Muscle of leg (tissue), 16 donors: ENCODE measurements at places on chromosomes 6 and 20. TPM values are rescaled to one million over a fixed set of nuclear protein-coding genes. Genes with fewer than 3 reads are reported as not detected.

DNA sequence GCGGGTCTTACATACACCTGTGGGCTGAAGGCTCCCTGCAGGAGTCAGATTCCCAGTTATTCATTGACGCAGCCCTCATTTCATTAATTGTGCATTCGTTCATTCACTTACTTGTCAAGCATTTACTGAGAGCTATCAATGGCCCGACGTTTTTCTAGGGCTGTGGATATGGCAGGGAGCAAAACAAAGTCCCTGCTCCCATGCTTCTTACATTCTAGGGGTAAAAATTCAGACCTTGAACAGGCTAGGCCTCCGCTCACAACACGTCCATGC is 369 bp upstream of the NSFL1C start:
- no peak for DNase-seq

DNA sequence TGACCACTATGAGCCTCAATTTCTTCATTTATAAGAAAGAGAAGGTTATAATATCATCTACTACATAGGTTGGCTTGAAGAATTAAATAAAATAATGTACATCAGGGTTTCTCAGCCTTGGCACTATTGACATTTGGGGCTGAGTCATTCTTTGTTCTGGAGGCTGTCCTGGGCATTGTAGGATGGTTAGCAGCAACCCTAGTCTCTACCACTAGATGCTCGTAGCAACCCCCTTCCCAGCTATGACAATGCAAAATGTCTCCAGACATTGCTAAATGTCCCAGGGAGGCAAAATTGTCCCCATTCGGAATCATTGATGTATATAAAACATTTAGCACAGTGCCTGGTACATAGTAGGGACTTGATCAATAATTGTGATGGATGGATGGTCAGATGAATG is 152.1 kb downstream of the KHDC1L start:
- no peak for DNase-seq

GRCh38 chr6:151452750-151453427 is 963 bp upstream of the RMND1 start:
- peak; percentile 67 for DNase-seq

E2F1 gene
- polyA plus RNA-seq: 15.2 TPM

- peak; percentile 77 for DNase-seq
These were observed 1.4 kb downstream of the PIM1 start for GRCh38 chr6:37171201-37171969.

GNAS-AS1 gene
- 3.3 TPM for polyA plus RNA-seq

- DNase-seq: no peak
These were observed 13.7 kb downstream of the FOXP4 start for GRCh38 chr6:41559655-41560427.

DNA sequence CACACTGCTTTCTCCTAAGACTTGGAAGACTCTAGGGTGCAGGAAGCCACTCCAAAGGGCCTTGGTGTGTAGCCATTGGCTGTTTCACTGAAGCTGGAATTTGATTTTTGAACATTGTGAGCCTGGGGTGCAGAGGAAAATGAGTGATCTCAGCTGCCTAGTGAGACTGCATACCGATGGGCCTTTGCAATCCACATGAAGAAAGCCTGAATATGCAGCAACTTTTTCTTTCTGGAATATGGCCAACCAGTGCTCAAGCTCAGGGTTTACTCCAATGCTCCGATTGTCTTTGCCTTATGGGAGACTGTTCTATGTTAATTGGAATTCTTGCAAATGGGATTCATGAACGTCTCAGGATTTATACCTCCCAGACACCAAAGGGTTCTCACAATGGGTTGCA is 242.6 kb downstream of the DOK5 start:
- DNase-seq: peak; percentile 23

BFSP1 gene
- polyA plus RNA-seq: 2.4 TPM

- no peak for DNase-seq
These were observed 701.8 kb upstream of the FLRT3 start for GRCh38 chr20:15039088-15039752.

DNA sequence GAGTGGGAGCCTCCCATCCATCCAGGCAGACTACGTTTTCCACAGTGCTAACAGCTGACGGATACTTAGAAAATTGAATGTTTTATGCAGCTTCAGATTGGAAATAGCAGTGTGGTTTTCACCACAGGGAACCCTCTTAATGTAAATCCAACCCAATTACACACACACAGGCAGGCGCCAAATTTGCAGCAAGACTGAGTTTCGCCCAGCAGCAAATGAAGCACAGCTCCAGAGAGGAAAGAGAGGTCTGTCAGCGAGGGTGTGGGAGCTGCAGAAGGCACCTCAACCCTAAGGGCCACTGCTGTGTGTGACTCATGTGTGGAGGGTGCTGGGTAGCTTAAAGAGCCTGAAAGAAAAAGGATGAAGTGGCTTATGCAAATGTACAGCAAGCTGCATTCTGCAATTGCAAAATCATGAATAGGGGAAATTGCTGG is 365.7 kb downstream of the MAFB start:
- no peak for DNase-seq

SPDEF gene
- not detected for polyA plus RNA-seq

LY6G6F gene
- not detected for polyA plus RNA-seq

GRCh38 chr6:151112130-151112529 is 127.6 kb upstream of the AKAP12 start:
- DNase-seq: peak; percentile 62

DNA sequence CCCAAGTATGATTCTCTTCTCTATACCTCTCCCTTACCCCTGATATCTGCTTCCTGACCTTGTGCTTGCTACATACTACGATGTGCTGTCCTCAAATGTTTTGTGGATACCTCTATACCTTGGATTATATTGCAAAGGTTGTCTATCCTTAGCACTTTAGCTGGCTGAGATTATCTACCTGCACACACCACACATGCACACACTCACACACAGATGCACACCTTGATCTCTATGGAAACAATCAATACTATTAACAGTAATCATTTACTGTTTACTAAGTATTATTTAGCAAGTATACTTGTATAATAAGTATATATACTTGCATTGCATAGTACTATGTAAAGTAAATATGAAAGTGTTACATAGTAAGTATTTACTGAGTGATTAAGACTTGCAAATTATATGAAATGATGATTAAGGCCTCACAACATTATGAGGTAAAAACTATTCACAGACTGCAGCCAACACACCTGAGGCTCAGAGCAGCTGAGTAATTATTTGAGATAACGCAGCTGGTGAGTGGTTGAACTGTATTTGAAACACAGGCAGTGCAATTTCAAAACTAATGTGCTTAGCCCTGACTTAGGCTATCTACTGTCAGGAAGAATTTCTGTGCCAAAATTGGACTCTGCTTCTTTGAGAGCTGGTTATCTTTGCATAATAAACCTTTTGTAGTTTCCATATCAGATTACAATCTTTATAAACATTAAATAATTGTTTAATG is 699.9 kb downstream of the FRK start:
- DNase-seq: no peak
